ENCODE measurements at places on chromosomes 5 and 9. TPM values are rescaled to one million over a fixed set of nuclear protein-coding genes. Genes with fewer than 3 reads are reported as not detected.

TCF7 gene
- not detected for total RNA-seq

SLC45A2 gene
- 0.16 TPM for total RNA-seq

DNA sequence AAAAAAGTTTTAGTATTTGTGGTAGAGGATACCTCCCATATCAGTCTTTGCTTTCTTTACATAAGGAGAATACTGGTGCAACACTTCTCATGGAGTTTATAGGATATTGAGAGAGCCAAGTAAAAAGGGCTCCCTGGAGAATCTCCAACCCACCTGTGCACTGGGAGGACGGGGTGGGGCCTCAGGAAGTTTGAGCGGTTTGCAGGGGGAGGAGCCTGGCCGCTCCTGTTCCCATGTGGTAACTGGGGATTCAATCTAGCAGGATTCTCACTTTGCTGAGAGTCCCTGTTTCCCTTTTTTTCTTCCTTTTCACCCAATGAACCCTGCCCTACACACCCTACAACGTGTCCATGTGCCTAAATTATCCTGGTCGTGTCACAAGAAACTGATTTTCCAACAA, 82.8 kb downstream of the APTX start:
- DNase-seq, result no peak

DNA sequence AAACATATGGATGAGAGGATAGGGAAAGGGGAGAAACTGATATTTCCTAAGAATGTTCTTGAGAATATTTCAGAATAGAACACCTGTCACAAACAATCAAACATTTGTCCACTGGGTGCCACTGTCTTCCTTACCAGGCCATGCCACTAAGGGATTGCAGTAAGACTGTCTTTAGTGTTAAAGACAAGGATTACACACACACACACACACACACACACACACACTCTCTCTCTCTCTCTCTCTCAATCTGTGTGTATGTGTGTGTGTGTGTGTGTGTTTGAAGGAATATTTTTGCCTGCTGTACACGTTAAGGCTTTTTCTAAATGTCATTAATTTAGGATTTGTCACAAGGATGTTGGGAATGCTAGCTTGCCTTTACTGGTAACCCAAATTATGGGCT, 54.4 kb downstream of the CCDC192 start:
- DNase-seq, result peak; percentile 1

- DNase-seq, result no peak
Measured at GRCh38 chr5:423626-424261, 19.2 kb upstream of the EXOC3 start.
